Brain pericyte (primary cell): ENCODE measurements at places on chromosomes 3 and 15.

- no peak for DNase-seq
Observed at GRCh38 chr3:125317761-125318160, 57.4 kb downstream of the ZNF148 start.

GRCh38 chr3:150970665-150971324 is 1.7 kb downstream of the CLRN1 start:
- peak; percentile 5 for DNase-seq

DNA sequence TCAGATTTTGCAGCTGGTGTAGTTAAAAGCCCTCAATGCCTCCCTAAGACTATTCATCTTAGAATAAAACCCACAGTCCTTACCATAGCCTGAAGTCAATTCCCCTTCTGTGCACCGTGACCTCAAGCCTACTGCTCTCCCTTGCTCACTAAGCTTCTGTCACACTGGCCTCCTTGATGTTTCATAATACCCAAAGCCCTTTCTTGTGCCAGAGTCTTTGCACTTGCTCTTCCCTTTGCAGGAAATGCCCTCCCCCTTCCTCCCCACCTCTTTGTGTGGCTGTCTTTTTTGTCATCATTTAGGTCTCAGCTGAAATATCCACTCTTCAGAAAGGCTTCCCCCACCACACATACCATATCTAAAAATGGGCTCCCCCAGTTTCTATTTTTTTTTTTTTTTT is 4.2 kb upstream of the PLEKHO2 start:
- DNase-seq, result no peak

- DNase-seq, result no peak
Observed at GRCh38 chr3:114333180-114333922, 39.5 kb downstream of the TIGIT start.

DNA sequence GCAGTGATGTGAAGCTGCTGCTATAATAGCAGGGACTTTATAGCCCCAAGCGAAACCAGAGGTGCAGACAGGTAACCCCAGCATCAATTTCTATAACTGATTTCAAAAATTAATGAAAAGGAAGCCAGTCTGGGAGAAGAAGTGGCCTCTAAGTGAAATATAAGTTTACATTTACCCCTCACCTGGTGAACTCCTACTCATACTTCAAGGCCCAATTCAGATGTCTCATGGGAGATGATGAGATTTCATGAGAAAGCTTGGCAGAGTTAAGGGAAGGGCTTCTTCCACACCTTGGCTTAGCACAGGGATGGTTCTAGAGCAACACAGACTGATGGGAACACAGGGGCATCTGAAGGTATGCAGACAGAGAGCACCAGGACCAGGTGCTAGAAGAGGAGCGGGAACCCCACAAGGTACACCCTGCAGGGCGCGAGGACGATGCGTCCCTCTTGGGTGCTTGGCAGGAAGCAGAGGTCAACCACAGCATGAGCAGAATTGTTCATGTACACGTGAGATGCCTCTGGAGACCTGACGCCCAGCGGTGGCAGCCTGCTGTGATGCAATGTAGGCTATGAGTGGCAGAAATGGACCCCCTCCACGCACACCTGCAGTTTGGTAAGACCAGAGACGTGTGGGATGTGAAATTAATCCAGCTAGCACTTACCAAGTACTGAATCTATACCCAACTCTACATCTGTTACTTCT is 102.9 kb downstream of the SRGAP3 start:
- DNase-seq, result no peak

- DNase-seq, result no peak
Observed at GRCh38 chr3:152549263-152549662, 280.5 kb downstream of the MBNL1 start.

DNA sequence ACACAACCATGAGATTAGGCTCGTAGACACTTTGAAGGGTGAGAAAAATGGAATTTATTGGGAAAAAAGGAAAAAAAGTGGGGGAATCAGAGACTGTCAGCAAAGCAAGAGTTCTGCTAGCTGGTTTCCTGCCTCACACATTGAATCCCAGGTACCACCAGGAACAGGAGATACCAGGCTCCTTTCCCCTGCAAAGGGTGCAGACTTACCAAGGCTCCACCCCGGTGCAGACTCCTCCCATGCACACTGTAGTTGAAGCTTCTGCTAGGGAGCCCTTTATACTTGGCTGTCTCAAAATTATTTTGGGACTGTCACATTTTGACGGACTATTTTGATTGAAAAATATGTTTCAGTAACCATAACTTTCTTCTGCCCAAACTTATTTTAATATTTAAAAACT is 819.9 kb upstream of the GBE1 start:
- no peak for DNase-seq

DNA sequence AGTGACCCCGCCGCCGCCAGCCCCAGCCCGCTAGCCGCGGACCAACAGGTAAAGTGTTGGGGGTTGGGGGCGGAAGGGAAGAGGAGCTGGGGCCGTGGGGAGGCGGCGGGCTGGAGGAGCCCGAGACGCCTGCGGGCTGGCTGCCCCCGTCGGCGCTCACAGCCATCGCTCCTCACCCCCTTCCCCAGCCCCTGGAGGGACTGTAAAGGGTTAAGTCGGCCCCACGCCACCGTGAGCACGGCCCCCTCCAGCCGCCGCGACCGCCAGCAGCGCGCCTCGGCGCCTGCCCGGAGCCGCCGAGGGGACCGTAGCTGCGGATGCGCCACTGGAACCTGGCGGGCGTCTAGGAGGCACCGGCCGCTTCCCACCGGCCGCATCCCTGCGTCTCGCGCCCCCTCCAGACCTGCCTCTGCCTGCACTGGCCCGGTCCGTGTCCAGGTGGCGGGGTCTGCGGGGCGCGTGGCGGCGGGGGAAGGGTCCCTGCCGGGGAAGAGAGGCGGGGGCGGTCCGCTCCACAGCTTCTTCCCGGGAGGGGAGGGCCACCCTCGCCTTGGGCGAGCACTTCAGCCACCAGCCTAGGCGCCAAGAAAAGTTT is 522 bp downstream of the MED12L start:
- no peak for DNase-seq

DNA sequence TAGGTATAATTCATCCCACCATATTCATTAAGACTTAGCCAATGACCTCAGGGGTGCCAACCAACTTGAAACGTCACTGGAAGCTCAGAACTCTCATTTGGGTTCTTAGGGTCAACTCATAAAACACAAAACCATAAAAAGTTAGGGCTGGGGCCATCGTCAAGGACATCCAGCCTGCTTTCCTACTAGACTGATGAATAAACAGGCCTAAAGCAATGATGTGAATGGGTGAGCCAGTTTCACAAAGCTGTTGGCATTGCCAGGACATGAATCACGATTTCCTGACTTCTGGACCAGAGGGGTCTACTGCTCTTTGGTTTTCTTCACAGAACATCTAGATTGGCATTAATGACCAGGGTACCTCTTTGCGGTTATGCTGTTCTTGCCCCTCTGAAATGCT is 64.7 kb downstream of the EOMES start:
- DNase-seq, result no peak

GRCh38 chr15:95674031-95674430 is 656.5 kb upstream of the NR2F2 start:
- DNase-seq, result no peak

DNA sequence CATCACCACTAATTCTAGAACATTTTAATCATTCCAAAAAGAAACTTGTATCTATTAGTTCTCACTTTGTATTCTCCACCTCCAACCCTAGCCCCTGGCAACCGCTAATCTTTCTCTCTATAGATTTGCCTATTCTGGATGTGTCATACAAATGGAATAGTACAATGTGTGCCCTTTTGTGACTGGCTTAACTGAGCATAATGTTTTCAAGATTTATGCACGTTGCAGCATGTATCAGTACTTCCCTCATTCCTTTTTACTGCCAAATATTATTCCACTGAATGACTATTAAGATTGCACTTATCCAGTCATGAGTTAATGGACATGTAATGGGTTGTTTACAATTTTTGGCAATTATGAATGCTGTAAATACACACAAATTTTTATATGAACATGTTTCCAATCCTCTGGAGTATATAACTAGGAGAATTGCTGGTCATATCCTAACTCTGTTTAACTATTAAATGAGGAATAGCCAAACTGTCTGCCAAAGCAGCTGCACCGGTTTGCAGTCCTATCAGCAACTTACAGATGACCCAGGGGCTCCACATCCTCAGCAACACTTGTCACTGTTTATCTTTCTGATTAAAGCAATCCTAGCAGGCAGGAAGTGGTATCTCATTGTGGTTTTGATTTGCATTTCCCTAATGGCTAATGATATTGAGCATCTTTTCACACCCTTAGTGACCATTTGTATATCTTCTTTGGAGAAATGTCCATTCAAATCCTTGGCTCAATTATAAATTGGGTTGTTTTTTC is 42.9 kb downstream of the DCUN1D1 start:
- no peak for DNase-seq

DNA sequence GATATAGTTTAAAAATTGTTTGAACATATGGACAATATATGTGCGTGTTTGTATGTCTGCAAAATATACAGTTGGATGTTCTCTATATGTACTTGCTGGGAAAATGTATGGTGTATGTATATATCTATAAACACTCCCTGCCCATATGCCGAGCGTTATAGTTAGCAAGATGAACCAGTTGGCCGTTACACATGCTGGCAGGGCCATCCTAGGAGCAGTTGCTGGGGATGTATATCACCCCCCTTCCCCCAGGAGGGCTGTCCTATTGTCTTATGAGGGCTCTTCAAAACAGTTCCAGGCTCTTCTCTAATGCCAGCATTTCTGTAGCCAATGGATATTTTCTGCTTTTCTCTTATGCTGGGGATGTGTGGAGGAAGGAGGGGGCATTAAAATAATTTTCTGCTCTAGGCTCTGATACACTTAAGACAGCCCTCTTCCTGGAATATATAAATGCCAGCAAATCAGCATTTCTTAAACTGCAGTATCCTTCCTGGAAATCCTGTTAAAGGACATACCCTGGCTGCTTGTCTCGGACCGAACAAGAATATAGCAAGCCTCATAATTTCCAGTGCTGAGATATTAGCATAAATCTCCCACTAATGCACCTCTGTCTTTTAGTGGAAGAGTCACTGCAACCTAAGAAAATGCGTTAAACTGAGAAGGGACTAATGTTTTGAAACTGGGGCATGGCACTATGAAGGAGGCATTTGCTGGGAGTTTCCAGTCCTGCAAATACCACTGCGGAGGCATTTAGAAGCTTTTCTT is 134.4 kb downstream of the MDFIC2 start:
- DNase-seq, result no peak

DNA sequence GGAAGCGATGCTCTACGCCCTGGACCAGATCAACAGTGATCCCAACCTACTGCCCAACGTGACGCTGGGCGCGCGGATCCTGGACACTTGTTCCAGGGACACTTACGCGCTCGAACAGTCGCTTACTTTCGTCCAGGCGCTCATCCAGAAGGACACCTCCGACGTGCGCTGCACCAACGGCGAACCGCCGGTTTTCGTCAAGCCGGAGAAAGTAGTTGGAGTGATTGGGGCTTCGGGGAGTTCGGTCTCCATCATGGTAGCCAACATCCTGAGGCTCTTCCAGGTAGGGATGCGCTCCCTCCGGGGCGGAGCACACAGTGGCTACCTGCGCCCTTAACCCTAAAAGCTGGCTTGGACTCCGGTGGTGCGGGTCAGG is 698 bp downstream of the GRM7 start:
- no peak for DNase-seq

GRCh38 chr3:14619605-14620004 is 32.0 kb upstream of the CCDC174 start:
- DNase-seq, result no peak

DNA sequence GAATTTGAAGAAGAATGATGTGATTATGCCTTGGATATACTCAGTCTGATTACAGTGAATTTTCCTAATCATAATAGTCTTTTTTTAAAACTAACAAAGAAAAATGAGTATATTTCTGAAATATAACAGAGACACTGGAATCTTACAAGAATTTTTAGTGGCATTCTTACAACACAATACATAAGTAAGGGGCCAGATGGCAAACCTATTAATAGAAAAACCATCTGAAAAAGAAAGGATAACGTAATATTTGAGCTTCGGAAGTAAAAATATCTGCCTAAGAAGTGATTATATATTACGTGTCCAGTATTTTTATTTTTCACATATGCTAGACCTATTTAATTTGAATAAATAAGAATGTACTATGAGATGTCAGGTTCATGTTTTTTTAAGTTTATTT is 452.8 kb downstream of the NAALADL2 start:
- no peak for DNase-seq

GRCh38 chr3:58116161-58116955 is 94.4 kb downstream of the DNASE1L3 start:
- DNase-seq, result no peak

DNA sequence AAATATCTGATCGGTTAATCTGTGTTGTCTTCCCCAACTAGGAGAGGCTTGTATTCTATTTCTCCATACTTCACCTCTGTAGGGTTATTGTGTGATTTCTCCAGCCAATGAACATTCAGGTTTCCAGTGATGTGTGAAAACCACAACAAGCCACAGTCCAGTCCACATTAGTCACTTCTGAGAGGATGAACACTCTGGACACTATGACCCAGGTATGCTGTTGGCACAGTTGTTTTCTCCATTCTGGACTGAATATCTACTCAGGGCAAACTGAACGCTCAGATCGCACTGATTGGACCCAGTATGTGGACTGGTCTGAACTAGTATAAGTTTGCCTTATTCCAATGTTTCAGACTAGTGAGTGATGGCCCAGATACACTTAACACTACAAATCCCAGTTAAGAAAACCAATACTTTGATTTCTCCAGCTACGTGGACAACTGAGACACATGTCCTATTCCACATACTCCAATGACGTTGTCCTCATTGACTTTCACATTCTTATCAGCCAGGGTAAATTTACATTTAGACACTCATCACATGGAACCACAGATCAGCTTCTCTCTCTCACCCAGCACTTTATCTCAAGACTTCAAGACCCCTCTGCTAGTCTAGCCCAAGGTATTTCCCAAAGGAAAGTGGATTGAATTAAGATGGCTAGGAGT is 587.4 kb upstream of the SGO1 start:
- DNase-seq, result no peak

DNA sequence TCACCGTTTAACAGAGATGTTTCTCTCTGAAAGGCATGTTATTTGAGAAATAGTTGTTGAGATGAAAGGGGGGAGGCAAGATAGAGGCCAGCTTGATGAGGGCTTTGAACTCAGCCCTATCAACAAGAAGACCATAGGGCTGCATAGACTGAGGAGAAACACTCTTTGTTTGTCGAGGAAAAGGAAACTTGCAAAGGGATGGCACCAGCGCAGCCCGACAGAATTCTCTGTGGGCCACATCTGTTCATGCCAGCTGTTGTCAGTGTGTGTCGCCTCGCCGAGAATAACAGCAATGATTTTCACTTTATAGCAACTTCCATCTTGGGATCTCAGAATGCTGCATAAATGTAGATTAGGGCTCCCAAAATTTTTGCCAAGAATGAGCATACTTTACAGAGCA is 478.3 kb upstream of the TPRG1 start:
- DNase-seq, result no peak
